Muscle of arm (tissue), 14 donors: ENCODE measurements at places on chromosomes 2 and 18. TPM values are rescaled to one million over a fixed set of nuclear protein-coding genes. Genes with fewer than 3 reads are reported as not detected.

CCDC150 gene
- 2.4 TPM for polyA plus RNA-seq

RNPEPL1 gene
- polyA plus RNA-seq = 22.4 TPM

CENPA gene
- 7.2 TPM for polyA plus RNA-seq

DNA sequence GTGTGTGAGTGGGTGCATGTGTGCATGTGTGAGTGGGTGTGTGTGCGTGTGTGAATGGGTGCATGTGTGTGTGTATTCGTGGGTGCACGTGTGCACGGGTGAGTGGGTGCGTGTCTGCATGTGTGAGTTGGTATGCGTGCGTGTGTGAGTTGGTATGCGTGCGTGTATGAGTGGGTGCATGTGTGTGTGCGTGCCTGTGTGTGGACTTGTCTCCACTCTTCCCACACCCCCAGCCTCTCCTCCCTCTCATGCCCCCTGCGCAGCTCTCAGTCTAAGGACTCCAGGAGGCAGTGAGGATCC is 5.1 kb upstream of the OTOF start:
- DNase-seq = no peak

- no peak for DNase-seq
These were observed 95.5 kb upstream of the ATP8B1 start for GRCh38 chr18:57898506-57899124.

- no peak for DNase-seq
These were observed 48.8 kb downstream of the FAM178B start for GRCh38 chr2:96937586-96937985.

DNA sequence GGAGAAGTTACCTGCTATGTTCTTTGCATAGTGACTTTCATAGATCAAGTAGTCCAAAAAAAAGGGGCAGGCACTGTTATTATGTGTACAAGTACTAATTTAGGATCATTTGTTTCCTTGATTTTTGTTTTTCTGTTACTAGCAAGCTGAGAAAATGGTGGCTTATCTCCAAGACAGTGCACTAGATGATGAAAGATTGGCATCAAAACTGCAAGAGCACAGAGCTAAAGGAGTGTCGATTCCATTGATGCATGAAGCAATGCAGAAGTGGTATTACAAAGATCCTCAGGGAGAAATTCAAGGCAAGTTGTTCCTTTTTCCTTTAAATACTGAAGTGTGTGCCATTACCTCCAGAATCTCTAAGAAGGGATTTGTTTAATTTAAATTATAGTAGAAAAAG is 19.6 kb upstream of the KCNJ13 start:
- no peak for DNase-seq
